ENCODE measurements at places on chromosomes 11 and 22.

- DNase-seq = no peak
Observed at GRCh38 chr22:25013607-25014006, 61.1 kb downstream of the KIAA1671 start.

DNA sequence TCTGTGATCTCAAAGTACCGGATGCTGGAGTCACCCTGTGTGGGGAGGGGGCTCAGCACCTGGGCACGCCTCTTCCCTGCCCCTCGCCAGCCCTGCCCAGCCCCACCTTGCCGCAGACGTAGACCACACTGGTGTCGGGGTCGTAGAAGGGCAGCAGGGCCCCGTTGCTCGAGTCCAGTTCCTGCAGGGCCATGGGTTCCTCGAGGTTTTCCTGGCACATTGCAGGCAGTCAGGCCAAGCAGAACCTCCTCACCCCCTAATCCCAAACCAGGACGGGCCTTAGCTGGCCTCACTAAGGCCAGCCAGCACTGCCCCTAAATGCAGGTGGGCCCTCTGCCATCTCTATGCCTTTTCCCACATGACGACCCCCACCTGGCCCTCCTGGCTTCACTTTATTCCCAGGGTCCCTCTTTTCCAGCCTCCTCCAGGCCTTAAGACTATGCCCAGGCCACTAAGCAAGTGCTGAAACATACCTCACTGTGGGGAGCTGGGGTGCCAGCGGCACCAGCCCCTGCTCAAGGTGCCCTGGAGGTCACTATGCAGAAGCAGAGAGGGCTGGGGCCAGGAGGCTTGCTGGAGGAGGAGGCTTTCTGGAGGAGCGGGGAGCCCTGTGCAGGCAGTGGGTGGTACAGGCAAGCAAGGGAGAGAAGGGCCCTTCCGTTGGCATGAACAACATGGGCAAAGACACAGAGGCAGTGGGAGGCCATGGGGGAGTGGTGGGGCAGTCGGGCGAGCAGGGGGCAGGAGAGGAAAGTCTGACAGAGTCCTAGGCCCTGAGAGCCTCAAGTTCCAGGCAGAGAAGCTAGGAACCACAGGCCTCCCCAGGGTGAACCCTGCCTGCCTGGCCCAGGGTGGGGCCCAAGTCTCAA, 2.8 kb downstream of the CORO1B start:
- DNase-seq = no peak

DNA sequence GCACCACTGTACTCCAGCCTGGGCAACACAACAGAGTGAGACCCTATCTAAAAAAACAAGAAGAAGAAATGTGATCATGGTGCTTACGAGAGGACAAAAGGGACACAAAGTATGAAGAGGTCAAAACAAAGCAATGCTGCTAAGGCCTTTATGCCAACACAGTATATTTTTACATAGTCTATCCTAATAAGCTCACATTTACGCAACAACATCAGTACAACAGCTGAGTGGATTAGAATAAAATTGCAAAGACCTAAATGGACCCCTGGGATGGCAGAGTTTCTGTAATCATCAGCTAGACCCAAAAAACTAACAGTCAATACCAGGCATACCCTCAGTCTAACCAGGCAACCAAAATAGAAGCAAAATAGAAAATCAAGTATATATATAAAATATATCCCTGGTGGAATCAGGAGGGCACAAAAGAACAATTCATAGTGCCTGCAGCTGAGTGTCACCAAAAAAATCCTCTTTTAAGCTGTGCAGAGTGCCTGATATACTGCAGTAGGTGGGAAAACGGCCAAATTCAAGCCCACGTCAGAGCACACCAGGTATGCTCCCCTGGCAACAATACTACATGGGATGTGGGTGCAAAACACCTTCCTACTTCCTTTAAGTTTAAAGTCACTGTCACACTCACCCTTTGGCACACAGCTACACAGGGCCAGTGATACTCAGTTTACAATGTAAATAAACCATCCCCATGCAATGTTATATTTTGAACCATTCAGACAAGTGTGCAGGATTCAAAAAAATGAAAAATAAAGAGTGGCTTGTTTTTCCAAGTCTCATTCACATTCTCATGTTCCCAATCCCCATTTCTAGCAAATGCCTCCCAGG, 57.8 kb downstream of the RBFOX2 start:
- no peak for DNase-seq

DNA sequence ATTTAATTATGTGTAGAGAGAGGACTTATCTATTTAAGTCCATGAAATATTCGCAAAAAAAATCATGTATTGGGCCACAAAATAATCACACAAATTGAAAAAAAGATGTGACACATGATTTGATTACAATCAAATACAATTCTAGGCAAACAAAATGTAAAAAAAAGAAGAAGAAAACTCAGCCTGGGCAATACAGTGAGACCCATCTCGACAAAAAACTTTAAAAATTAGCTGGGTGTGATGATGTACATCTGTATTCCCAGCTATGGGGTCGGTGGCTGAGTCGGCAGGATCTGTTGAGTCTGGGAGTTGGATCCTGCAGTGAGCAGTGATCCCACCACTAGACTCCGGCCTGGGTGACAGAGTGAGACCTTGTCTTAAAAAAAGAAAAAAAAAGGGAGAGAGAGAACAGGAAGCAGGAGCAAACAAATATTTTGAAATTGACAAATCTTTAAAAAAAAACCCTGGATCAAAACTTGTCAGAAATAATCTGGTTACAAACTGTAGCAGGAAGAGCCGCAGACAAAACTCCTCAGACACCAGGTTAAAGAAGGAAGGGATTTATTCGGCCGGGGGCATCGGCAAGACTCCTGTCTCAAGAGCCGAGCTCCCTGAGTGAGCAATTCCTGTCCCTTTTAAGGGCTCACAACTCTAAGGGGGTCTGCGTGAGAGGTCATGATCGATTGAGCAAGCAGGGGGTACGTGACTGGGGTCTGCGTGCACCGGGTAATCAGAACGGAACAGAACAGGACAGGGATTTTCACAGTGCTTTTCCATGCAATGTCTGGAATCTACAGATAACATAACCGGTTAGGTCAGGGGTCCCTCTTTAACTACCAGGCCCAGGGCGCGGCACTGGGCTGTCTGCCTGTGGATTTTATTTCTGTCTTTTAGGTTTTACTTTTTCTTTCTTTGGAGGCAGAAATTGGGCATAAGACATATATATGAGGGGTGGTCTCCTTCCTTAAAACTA, 3.3 kb upstream of the TYMP start:
- no peak for DNase-seq

DNA sequence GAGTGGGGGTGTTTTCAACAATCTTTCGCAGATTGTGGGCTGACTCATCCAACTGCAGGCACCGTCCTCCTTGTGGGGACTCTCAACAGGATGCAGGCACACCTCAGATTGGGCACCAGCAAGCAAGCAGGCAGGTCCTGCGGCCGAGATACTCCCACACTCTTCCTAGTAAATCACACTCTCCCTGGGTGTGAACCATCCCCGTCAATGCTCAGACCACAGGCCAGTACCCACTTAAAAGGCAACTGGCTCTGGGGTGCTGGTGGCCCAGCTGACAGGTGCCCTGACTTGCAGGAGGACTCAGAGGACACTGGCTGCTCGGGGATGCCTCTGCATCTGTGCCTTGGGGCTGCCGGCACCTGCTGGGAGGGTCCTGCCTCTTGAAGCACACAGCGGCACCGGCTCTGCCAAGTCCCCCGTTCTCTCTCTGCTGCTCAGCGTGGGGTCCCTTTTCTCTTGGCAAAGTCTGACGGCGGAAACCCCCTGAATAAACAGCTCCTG, 282.5 kb downstream of the CTTN start:
- peak; percentile 80 for DNase-seq

- DNase-seq = peak; percentile 93
Observed at GRCh38 chr22:30426388-30427353, 1.1 kb downstream of the MTFP1 start.

Measured in posterior cingulate gyrus (tissue), 11 donors.